ENCODE measurements at places on chromosomes 5 and 9.

DNA sequence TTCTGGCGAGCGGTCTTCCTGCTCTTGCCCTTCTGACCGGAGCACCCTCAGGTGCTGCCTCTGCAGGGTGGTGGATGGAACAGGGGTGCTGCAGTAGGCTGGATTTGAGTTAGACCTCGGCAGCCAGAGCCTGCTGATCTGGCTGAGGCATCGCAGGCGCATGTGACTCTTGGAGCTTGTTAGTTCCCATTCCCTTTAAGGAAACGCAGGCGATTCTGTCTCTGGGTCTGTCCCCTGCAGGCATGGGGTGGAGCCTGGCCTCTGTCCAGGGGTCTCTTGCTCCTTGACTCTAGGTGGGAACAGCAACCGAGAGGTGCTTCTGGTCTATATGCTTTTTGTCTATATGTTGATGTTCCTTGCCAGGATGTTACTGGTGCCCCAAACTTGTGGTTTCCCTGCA is 3.1 kb downstream of the WNK2 start:
- no peak for DNase-seq

GRCh38 chr9:17589771-17590170 is 10.9 kb downstream of the SH3GL2 start:
- no peak for DNase-seq

GRCh38 chr5:82676661-82677060 is 398.5 kb upstream of the RPS23 start:
- no peak for DNase-seq

- DNase-seq = no peak
These were observed 2.8 kb upstream of the PRR16 start for GRCh38 chr5:120461251-120461650.

- DNase-seq = no peak
These were observed 597.3 kb upstream of the TYRP1 start for GRCh38 chr9:12095931-12096330.

DNA sequence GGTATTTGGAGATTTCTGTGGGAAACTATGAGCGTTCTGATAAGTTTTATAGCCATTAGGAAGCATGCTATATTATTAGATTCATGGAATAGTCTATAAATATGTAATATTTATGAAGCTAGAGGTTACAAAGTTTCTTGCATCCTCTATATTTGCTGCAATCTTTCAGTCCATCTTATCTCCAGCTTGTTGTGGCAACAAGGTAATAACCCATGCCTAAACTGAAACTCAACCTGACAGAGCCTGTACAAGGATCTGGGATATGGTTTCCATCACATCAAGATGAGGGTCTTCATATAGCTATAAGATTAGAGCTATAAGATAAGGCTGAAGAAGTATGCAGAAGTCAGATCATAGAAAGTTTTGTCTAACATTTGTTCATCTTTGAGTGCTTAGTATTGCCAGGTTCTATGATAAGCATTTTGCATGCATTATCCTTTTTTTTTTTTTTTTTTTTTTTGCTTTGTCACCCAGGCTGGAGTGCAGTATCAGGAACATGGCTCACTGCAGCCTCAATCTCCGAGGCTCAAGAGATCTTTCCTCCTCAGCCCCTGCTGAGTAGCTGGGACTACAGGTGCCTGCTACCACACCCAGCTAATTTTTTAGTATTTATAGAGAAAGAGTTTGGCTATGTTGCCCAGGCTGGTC is 14.8 kb downstream of the BAAT start:
- no peak for DNase-seq

DNA sequence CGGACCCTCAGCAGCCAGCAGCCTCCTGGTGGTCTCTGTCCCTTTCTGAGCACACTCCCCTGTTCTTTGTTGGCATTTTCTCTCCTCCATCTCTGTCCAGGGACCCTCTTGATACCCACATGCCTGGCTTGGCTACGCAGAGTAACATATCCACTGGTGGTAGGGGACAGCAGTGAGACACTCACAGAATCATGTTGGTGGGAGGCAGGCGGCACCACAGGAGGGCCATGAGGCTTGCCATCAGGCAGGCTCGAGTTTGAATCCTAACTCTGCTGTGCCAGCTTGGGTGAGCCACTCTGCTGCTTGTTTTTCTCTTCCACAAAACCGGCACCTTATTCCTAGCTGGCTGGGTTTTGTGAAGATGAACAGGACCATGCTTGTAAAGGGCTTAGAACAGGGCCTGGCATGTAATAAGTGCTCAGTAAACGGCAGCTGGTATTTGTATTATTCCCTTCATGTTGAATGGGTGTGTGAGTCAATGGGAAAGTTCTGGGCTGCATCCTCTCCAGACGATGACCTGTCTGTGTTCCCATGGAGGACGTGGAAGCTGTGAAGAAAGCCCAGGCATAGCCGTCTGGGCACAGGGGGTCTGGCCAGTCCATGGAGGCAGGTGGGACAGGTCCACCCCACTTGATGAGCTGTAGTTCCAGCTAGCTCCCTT is 2.3 kb downstream of the COL27A1 start:
- DNase-seq = peak; percentile 70

DNA sequence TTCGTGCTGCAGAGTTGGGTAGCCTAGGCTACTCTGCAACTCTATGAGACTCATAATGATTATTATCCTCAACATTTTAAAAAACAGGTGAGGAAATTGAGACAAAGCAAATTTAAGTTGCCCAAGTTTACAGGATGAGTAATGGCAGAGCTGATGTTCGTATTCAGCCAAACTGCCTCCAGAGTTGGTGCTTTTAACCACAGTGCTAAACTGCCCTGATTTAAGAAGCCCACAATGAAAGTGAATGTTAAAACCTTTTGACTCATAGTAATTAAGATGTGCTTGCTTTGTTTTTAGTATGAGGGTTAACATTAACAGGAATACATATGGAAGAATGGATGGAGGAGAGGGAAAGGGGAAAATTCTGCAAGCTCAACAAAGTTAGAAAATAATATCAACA is 15.9 kb upstream of the GABRB2 start:
- no peak for DNase-seq

DNA sequence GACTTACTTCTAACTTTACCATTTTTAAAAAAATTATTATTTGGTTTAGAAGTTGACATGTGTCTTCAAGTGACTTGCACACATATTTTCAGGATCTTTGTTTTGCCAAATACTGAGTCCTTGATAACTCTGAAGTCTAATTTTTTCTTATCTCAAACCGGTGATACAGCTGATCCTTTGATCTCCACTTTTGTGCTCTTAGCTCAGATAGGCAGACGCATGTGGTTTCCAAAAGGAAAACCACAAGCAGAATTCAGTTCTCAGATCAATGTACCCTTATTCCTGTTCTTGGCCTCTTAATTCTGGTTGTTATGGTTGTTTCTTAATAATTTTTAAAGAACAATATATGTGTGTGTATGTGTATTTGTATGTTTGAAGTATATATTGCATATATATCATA is 238.3 kb upstream of the EDIL3 start:
- no peak for DNase-seq

DNA sequence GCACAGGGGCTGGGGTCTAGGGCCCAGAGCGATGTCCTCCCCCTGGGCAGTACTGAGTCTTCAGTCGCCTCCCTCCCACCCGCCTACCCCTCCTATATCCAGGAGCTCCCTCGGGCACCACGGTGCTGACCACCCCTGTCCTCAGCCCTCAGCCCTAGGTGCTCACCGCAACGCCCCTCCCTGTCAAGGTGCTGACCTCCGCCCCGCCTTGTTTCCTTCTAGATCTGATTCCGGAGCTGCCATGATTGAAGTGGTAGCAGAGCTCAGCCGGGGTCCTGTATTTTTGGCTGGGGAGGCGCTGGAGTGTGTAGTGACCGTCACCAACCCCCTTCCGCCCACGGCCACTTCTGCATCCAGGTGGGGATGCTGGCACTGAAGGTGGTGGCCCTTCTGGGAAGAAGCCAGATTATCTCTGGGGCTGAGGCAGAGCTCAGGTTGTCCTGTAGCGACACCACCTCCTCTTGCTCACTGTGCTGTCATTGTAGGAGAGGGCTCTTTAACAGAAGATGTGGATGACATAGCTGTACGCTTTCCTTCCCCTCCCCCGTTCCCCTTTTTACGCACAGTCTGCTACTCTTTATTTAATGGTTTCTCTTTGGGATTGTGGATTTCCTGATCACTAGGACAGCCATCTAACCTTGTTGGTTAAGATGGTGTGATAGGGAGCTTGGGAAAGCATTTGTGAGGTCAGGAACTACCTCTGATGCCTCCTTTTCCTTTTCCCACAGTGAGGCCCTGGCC is 598 bp downstream of the RGP1 start:
- DNase-seq = no peak

DNA sequence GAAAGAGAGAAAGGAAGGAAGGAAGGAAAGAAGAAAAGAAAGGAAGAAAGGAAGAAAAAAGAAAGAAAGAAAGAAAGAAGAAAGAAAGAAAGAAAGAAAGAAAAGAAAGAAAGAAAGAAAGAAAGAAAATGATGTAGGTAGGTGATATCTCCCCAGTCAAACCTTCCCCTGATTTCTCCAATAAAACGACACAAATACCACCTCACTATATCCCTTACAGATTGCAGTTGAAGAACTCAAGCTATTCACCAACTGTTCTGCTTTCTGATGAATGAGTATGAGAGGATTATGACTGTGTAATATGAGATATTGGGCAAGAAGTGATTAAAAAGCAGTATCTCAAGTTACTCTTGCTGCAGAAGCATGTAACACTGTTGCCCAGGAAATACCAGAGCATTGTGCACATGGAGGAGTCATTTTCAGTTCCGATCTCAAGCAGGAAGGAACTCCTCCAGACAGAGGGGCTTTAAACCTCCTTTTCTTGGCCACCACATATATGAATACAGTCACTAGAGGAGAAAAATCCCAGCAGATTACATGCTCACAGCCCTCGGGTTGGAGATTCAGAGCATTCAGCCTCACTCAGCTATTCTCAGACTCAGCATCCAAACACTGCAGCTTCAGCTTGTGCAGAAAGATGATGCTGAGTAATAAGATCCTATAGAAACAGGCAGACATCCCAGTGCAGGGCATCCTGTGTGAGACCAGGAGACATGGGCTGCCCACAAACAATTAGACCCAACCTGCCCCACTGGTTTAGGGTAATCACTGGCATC is 61.4 kb downstream of the UGCG start:
- peak; percentile 97 for DNase-seq

DNA sequence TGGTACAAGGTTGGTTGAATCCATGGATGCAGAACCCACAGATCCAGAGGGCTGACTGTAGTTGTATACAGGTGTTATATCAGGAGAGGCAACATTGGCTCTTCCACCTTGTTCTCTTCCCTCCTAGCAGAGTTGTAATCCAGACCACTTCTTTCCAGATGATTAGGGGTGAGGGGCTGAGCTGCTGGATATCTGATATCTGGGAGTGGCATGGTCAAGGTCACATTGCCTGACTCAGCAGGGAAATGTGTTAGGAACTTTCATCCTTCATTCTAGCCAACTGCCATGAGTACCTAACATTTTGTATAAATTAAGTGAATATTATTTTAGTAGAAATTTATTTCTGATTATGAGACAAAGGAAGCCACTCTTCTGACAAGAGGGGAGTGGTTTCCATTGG is 7.3 kb downstream of the DAPK1 start:
- DNase-seq = no peak

DNA sequence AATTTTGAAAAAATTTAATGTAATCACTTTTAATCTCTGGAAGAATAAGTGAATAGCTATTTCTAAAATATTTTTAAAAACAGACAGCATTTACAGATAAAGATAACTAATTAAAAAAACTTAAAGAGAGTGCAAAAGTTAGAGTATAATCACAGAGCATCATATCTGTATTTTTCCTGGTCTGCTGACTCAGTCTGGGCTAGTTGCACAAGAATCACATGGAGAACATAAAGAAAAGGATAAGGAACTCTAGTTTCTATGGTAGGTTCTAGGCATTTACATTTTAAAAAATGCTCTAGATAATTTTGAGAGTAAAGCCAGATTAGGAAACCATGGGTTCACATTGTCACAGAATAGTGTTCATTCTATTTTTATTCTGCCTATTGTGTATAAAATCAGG is 347.4 kb downstream of the PSAT1 start:
- DNase-seq = no peak

- DNase-seq = no peak
These were observed 193.9 kb downstream of the RORB start for GRCh38 chr9:74691058-74691457.

DNA sequence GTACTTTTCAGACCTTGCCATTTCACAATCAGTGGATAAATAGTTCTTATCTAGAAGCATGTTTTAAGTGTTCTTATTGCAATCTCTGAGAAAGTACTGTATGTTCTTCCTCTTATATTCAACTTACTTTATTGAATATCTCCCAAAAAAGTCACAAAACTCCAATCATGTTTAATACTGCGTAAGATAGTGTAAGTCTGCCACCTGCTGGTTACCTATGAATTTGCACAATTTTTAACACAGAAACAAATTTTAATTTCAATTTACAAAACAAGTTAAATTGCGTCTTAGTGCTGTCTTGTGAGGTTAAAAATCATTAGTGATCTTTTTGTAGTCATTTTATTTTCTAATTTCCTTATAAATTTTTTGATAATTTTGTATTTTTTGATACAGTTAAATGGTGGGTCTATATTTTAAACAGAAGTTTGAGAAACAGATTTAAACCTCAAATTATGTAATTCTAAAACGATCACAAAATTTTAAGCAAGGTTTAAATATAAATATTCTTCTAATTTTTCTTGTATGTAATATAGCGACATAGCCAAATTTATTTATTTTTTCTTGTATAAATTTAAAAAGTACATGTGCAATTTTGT is 115.8 kb downstream of the EMB start:
- peak; percentile 31 for DNase-seq

Measured in fibroblast of mammary gland (primary cell).